ENCODE measurements at places on chromosomes 5 and 9.

DNA sequence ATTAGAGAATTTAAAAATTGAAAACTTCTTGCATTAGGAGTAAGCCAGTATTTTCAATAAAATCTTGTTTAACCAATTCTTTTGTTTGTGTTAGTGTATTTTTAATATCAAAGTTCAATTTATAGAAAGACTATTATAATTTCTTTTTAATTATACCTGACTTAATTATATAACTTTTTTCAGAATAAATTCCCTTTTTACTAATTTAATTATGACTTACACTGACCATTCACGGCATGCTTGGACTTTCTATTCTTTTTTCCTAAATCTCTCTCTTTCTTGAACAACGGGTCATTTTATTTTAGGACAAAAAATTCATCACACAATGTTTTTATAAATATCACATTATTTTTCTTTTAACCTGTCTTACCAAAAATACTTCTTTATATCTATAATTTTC is 555.3 kb upstream of the PTGER4 start:
- no peak for DNase-seq

- no peak for DNase-seq
Measured at GRCh38 chr9:96379461-96379860, 4.0 kb downstream of the SLC35D2 start.

GRCh38 chr5:142863856-142864255 is 93.7 kb downstream of the ARHGAP26 start:
- DNase-seq: no peak

GRCh38 chr9:89420397-89421178 is 77.3 kb downstream of the SEMA4D start:
- no peak for DNase-seq

GRCh38 chr9:124879226-124879625 is 17.3 kb downstream of the ARPC5L start:
- DNase-seq: no peak

DNA sequence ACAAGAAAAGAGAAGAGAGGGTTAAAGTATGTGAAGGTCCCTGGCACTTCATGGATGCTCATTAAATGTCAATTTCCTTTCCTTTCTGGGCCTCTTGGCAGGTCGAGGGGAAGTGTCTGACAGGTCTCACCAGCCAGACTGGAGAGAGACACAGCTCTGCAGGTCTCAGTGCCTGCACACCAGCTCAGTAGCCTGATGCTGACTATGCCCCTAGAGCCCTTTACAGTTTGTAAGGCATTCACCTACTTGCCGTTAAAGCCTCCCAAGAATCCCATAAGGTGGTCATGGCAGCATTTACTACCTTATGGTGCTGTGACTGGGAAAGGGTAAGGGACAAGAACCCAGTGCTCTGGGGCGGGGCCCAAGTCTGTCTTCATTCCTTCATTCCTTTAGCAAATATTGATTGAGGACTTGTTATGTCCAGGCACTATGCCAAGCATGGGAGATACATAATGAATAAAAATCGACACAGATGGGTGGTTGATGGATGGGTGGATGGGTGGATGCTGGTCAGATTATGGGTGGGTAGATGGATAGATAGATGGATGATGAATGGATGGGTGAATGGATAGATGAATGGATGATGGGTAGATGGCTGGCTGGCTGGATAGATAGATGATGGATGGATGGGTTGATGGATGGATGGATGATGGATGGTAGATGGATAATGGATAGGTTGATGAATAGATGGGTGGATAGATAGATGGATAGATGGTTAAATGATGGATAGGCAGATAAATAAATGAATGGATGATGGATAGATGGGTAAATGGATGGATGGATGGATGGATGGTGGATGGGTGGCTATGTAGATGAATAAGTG is 21.3 kb upstream of the KIF12 start:
- no peak for DNase-seq

DNA sequence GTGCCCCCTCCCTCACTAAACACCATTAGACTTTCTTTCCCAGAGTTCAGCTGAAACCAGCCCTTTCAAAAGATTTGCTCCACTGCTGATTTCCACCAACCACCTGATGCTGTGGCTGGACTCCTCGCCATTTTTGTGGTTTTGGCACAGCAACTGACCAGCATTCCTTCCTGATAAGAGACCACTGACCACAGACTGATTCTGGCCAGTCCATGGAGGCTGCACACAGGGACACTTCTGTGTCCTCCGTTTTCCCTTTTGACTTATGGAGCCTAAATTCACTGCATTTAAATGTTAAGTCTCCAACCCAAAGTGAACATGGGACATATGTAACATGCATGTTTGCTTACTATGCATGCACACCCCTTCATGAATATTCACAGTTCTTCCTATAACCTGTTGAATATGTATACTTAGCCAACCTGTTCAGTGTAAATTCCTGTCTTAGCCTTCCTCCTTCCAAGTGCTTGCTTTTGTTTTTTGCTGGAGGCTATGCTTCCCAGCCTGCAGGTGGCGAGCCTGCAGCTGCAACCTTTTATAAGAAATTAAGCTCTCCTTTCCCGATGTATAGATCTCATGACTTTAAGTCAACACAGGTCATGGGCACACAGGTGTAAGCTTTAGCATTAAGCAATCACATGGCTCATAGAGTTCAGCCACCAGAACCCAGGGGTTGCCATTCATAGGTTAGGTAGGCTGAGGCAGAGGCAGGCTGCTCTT is 78.7 kb downstream of the ACTL7B start:
- DNase-seq: no peak

GRCh38 chr5:36374266-36374862 is 72.7 kb upstream of the RANBP3L start:
- no peak for DNase-seq

GRCh38 chr5:103340717-103341388 is 82.3 kb downstream of the MACIR start:
- no peak for DNase-seq

GRCh38 chr5:164132358-164132757 is 626.9 kb downstream of the MAT2B start:
- no peak for DNase-seq

- DNase-seq: no peak
Measured at GRCh38 chr9:135198144-135198543, 110.7 kb downstream of the OLFM1 start.

- DNase-seq: no peak
Measured at GRCh38 chr5:33472805-33473409, 32.1 kb downstream of the TARS1 start.

GRCh38 chr5:53576674-53577073 is 16.2 kb downstream of the NDUFS4 start:
- DNase-seq: no peak

GRCh38 chr5:169668732-169669131 is 31.7 kb downstream of the DOCK2 start:
- DNase-seq: no peak

GRCh38 chr5:166031926-166032325 is 2259.5 kb upstream of the WWC1 start:
- no peak for DNase-seq

DNA sequence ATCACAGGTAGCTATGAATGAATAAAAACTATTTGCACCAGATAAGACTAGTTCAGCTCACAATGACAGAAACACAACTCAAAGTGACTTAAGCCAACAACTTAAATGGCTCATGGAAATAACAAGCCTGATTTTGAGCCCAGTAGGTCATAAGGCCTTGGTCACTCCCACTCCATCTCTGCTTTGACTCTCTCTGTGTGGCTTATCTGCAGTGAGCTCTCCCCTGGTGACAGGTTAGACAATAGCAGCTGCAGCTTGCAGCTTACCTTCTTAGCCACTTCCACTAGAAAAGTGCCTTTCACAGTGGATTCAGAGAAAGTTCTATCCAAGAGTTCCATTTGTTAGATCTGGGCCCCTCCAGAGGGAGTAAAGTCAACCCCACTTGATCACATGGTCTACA is 315.7 kb downstream of the RAB3C start:
- DNase-seq: no peak

GRCh38 chr9:136151214-136151804 is 32.6 kb upstream of the TMEM250 start:
- no peak for DNase-seq

- DNase-seq: peak; percentile 8
Measured at GRCh38 chr5:174935854-174936474, 211.6 kb downstream of the MSX2 start.

DNA sequence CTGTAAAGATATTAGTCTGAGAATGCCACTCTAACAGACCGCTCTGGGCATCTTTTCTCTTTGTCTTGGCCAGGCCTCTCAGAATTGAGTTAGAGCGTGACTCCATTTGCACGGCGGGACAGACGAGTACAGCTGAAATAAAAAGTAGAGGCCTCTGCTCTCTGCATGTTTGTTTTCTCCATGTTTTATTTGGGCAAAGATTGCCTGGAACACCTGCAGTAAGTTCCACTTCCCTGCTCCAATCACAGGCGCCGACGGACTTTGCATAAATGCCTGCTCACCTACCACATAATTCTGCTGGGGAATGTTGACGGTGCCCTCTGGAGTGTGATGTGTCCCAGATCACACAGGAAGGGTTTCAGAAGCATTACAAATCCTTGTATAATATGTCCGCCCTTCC is 10.6 kb downstream of the SPOCK1 start:
- no peak for DNase-seq
